SW 1271 (cell line): ENCODE measurements at places on chromosomes 16 and 17.
A peak's percentile ranks its signal among the peaks of the same experiment; 100 is the strongest.

GRCh38 chr17:80118601-80119270 is 17.4 kb downstream of the GAA start:
- no peak for DNase-seq

GRCh38 chr17:9987779-9988585 is 82.9 kb upstream of the RCVRN start:
- DNase-seq, result peak; percentile 18

DNA sequence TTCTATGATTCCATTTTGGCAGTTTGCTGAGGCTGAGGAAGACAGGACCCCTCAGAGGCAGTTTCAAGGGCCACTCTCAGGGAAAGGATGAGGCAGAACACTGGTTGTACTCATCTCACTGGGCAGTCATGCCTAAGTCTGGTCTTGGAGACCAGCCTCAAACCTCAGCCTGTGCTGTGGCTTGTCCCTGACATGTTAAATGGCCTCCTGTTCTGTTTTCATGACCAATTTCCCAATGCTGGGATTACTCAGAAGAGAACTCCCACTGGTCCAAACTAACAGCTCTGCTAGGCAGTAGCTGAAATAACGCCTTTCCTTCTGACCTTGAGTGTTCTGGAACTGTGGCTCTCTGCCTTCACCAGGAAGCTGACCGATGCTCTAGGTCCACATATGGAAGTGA is 8.4 kb upstream of the SPDYE4 start:
- DNase-seq, result no peak

DNA sequence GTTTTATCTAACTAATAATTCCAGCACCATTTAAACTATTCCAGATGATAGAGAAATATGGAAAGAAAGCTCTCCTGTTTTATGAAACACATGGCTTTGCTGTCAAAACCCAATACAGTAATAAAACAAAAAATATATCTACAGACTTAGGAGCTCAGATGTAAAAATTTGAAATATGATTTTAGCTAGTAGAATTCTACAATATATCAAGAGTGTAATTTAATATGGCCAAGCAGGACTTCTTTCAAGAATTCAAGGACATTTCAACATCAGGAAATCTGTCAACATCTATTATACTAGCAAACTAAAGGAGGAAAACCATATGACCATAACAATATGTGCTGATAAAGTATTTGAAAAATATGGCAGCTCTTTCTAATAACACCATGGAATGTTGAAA is 57.5 kb downstream of the CCDC182 start:
- DNase-seq, result no peak

DNA sequence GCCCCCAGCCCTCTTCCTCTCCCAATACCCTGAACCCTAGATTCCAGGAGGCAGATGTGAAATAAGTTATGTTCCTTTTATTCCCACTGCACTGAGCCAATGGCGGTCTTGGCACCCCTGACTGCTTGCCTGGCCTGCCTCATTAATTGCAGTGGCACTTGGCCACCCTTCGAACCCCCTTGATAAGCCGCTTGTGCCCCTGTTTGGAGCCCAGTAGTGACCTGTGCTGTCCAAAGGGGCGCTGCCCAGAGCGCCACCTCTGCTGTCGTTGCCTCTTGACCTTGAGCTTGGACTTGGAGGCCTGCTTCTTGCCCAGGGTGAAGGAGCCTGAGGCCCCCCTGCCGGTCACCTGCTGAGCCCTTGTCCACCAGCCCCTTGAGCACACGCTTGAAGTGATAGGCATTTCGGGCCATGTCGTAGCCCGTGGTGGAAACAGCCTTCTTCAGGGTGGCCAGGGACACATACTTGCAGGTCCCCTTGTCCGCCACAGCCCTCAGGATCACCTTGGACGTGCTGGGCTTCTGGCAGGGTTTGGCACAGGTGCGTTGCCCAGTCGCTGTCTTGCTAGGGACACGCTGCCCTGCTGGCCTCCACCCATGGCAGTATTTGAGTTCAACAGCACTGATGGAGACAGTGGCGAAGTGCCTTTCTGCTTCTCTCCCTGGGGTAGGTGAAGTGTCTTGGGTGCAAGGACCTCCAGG is 5.7 kb downstream of the SGCA start:
- DNase-seq, result no peak

GRCh38 chr17:15000661-15001060 is 264.5 kb downstream of the PMP22 start:
- no peak for DNase-seq

DNA sequence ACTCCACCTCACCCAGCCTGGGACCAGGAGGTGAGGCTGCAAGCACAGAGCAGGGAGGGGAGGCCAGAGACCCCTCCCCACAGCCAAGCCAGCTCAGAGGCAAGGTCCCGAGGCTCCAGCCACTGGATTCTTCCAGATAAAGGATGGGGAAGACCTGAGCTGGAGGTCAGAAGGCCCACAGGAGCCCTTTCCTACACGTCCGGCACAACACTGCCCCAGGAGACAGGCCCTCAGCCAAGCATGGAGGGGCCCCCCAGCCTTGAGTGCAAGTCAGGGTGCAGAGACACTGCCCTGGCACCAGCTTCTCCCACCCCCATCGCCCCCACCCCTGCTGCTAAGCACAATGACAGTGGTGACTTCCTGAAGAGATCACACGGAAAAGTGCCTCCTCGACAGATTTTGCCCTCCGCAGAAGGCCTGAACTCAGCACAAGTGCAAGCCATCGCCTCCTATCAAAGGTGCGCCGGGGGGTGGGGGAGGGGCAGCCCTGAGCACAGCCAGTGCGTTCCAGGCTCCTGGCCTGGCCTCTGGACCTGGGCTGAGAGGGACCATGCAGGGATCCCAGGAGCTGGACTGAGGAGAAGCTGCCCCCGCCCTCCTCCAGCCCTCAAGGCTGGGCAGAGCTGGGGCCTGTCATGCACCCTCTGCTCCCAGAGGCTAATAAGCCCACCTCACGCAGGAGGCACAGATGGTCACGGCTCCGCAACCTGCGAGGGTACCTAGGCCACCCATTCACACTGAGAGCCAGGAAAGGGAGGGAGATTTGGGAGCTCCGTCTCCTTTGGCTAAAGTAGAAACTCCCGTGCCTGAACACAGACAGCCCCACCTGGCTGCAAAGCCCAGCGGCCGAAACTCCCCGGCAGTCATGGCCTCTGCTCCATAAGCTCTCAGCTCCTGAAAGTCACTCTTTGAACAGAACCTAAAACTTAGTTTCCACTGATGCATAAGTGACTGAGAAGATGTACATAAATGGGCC is 2.7 kb downstream of the MAFG start:
- no peak for DNase-seq

- no peak for DNase-seq
Observed at GRCh38 chr17:41339571-41340172, 11.0 kb downstream of the KRT33A start.

DNA sequence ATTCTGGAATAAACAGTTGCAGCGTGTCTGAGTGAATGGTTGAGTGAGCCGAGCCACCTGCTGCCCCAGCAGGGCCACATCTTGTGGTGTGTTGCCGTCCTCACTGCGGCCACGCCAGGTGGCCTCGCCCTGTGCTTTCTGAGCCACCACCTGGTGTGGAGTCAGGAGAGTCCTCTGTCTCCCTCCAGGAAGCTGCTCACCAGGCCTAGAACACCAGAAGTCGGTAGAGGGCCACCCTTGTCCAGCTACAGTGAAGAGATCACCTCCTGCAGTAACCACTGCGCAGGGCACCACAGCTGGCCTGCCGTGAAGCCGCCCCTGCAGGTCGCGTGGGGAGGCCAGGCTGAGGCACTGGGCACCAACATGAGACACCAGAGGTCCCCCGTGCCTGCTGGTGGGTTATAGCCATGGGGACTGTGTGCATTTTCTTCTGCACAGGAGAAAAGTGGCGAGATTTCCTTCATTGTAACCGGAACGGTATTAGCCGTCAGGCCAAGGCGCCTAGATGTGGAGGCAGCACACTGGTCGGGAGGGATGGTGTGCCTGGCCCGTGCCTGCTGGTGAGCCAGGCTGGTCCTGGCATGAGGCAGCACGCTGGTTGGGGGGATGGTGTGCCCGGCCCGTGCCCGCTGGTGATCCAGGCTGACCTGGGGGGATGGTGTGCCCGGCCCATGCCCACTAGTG is 28.9 kb upstream of the FOXK2 start:
- DNase-seq, result no peak

DNA sequence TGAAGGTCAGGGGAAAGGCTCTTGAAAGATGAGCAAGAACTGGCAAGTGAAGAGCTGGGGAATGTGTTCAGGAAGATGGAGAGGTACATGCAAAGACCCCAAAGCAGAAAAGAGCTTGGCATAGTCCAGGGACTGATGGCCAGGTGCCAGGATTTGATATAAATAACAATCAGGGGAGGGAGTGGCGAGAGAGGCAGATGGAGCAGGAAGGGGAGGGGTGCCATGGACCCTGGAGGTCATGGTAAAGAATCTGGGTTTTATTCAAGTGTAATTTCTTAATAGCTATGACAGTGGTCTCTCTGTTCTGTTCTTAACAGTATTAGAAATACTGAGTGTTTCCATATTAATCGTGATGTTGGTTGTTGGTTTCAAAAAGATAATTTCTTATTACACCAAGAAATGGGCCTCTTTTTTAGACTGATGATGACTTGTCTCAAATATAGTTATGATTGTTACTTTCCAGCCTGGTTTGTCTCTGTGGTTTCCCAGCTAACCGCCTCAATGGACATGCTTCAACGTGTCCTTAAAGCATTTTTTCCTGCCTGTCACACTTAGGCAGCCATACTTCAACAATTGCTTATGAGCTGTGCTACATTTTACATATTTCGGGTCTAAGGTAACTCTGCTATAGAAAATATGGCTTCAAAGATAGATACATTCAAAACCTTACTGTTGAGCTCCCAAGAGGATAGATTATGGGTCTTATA is 49.4 kb downstream of the MYH10 start:
- no peak for DNase-seq

DNA sequence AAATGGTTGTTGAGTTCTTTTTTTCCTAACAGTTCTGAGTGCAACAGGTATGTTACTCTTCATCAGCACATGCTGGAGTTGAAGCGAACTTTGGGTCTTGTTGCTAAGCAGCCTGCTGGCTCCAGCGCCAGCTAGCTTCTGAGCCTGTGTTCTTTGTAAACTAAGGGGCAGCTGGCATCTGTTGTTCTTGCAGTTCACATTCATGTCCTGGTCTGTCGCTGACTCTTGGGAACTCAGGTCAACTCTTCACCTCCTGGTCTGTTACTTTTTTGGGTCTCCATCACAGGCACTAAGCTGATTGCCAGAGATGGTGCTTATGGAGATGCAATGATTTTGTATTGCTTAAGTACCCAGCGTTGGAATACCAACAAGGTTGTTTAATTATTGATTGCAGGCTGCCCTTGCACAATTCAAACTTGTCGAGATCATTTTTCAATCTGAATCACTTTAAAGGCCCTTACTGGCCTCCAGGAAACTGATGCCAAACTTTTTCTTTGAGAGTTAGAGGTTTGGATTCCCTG is 40.9 kb downstream of the USP10 start:
- no peak for DNase-seq

DNA sequence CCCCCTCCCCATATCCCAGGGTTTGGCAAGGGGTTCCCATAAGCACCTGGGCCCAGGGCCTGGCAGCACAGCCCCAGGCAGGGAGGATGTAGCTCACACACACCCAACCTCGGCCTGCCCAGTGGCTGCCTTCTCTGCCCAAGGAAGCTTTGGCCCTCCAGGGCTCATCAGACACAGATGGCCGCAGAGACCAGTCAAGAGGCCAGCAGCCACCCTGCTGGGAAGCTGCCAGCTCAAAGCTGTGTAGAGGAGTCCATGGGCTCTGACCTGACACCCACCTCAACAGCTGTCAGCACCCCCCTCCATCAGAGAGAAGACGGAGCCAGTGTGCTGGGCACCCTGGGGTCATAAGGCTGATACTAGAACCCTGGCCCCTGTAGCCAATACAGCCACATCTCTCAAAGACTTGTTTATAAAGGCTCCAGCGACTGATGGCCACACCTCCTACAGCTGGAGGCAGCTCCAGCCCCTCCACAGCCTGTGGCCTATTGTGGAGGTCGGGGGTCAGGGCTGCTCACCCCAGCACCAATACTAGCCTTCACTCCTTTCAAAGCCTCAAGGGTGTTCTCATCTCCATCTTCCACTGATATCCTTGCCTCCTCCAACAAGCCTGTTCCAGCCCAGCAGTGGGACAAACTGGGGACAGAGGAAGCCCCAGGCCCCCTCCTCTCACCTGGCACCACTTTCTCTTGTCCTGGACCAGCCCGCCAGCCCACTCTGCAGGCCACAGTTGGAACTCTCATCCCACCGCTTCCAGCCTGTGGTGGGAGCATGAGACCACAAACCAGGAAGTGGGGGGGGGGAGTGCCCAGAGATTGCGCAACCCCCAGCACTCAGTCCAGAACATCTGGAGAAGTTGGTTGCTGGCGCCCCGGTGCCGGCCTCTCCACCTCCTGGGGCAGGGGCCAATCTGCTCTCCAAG is 2.2 kb upstream of the MPG start:
- no peak for DNase-seq

DNA sequence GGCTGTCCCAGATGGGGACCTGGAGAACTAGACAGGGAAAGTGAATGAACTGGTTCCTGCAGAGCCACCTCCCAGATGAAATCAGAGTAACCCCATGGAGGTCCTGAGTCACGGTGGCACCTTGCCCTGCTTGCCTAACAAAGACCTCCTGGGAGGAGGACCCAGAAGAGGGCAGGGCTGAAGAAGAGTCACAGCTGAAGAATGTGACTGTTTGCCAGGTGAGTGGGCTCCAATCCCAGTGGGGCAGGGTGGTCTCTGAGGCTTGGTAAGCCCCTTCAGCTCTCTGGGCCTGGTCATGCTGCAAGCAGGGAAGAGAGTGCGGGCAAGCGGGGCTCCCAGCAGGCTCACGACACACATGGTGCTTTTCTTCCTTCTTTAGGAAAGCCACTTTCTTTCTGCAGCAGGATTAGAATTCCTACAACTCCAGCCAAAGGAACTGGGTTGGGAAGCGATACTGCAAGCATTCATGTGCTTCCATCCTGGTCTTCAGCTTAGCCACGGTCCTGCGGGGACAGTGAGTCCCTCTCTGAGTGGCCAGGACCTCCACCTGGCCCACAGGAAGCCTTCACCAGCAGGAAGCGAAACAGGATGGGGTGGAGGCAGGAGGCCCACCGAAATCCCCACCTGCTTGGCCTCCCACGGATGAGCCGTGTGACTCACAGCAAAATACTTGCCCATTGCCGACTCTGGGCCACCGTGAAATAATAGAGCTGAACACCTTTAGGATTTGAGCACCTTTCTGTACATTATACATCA is 4.3 kb downstream of the C16orf74 start:
- DNase-seq, result no peak

DNA sequence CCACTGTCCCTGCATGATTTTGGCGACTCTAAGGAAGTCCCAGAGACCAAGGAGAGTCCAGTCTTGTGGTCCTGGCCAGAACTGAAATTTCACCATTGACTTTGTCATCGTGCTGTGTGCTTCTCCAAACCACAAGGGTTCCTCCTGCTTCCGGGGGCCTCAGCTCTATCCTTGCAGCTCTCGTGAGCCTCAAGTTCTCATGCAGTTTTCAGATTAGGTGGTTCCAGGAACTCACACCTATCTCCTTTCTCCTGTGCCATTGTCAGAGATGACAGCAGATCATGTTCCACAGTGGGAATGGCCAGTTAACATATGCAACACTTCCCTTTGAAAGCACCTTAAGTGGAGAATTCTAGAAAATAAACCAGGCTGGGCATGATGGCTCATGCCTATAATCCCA is 97.9 kb upstream of the CRHR1 start:
- no peak for DNase-seq

GRCh38 chr17:21124086-21124485 is 2.7 kb upstream of the DHRS7B start:
- DNase-seq, result no peak

GRCh38 chr17:55402374-55402773 is 19.3 kb downstream of the MMD start:
- no peak for DNase-seq
